ENCODE measurements at places on chromosomes 5 and 9.

- DNase-seq = peak; percentile 99
These were observed 21.1 kb upstream of the LVRN start for GRCh38 chr5:115941051-115941675.

DNA sequence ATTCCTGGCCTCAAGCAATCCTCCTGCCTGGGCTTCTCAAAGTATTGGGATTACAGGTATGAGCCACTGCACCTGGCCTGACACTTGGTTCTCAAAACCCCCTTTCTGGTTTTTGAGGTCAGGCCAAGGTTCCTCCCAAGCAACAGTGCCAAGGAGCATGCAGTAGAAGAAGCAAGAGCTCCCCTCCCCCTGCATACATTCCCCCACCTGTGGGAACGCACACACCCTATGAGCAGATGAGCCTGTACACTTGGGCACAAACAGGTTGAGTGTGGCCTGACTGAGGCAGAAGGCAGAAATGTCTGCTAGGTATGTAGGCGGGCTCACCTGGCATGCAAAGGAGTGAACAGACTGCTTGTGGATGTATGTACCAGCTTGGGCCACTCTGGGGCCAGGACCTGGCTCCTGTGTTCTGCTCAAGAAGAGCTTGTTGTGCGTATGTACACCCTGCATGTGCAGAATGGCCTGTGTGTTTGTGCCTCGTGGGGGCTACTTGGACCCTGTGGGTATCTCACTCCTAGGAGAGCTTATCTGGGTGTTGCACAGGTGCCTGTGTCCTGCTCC lies 1.7 kb downstream of the GPRIN1 start:
- no peak for DNase-seq

DNA sequence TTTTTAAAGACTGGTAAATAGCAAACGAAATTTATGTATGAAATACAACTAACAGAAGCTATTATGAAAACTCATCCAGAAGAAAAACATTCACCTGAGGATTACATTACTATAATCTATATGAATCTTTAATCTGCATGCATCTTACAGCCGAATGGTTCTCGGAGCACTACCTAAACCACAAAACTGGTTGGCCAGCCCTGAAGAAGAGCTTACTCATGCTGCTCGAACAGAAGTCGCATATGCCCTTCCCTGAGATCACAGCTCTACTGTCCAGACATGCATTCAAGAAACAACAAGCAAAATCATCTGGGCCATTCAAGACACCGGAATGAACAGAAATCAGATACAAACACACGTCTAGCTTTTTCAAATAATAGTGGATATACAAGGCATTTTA lies 931.0 kb upstream of the DMAC1 start:
- no peak for DNase-seq

GRCh38 chr5:37631939-37632338 lies 207.9 kb downstream of the GDNF start:
- no peak for DNase-seq

DNA sequence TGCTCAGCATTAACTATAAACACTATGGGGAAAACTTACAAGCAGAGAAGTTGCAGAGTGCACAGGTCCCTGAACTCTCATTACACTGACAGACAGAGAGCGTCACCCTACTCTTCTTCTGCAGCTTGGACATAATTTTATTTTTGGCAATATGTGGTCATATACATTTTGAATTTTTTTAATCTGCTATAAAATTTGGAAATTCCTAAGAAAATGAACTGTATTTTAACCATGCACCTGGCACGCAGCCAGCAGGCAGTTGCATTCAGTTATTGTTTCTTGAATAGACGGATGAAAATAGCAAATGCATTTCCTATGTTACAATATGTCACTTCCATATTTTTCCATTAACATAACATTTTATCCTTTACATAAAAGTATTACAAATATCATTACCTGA lies 100.2 kb downstream of the SLC25A46 start:
- DNase-seq = no peak

DNA sequence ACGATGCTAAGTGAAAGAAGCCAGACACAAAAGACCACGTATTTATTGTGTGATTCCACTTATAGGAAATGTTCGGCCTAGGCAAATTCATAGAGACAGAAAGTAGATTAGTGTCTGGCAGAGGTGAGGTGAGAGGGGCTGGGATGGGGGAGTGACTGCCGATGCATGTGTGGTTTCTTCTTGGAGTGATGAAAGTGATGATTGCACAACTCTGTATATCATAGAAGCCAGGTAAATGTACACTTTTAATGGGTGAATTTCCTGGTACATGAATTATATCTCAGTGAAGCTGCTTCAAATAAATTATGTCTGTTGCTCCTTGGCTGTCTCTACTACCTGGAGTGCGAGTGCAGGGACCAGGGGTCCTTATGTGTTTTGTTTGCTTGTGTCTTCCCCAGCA lies 76.2 kb upstream of the PTCH1 start:
- DNase-seq = no peak

DNA sequence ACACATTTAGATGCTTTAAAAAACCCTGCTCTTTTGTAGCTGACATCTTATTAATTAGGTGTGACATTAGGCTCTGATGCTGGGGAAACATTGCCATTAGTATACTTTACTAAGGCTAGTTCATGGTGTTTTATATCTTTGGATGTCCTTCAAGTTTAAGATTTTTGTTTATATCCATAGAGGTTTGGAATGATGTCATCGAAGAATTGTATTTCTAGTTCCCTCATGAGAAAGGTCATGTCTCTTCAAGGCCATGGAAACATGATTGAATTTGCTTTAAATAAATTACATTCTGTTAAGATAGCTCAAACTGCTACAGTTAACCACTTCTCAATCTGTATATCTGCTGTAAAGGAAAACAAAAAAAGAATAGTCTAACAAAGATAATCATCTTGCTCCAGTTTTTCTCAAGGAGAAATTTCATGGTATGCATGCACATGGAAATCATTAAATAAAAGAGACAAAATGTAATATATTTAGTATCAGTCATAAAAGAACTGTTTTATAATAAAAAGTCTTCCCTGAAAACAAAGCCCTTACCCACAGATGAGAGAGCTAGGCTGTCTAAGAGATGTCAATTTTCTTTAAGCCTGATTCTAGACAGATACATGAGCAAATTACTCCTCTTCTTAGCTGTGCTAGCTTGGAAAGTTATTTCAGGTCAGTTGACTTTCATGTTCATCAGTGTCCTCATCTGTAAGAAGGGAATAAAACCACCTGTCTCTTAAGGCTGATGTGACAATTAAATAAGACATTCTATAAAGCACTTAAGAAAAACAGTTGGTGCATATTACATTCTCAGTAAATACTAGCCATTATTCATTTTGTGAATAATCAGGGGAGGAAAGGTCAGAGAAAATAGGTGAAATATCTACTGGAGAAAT lies 25.0 kb upstream of the STARD4 start:
- DNase-seq = no peak

DNA sequence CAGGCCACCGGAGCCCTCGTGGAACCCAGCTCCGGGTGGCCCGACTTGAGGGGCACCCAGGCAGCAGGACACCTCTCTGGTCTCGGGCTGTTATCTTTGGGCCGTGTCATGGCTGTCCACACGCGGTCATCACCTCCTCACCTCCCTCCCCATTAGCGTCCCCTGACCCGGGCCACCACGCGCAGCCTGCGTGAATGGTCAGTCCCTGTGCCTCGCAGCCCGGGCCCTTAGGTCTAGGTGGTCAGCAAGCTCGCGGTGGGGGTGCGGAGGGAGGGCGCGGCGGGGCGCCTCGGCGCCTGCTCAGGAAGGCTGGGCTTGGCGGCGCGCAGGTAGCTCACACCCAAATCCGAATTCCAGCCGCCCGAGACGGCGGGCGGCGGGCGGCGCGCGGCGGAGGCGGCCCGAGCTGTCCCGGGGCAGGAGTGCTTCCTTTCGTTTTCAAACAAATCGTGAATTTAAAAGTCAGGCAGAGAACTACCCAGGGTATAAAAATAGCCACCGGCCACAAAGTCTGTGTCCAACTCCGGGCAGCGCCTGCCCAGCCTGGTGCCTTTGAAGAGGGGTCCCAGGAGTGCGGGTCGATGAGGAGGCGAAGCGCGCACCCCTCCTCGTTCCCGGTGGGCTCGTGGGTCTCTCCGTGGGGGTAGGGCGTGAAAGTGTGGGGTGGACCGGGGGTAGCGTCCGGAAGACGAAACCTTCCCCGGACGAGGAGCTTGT lies 1.0 kb upstream of the RXRA start:
- DNase-seq = peak; percentile 31

DNA sequence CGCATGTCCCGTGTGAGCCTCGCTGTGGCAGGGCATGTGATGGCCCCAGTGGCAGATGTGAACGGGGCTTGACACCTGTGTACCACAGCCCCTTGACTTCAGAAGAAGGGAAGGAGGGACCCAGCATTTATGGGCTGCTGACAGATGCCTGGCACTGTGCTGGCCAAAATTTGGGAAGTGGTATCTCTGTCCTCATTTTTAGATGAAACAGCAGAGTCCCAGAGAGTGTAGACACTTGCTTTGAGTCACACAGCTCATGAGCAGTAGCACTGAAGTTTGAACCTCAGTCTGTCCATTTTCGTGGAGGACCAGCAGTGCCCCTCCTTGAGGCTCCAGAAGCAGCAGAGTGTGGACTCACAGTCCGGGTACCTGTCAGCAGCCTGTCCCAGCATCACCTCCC lies 16.5 kb downstream of the NEK6 start:
- DNase-seq = no peak

DNA sequence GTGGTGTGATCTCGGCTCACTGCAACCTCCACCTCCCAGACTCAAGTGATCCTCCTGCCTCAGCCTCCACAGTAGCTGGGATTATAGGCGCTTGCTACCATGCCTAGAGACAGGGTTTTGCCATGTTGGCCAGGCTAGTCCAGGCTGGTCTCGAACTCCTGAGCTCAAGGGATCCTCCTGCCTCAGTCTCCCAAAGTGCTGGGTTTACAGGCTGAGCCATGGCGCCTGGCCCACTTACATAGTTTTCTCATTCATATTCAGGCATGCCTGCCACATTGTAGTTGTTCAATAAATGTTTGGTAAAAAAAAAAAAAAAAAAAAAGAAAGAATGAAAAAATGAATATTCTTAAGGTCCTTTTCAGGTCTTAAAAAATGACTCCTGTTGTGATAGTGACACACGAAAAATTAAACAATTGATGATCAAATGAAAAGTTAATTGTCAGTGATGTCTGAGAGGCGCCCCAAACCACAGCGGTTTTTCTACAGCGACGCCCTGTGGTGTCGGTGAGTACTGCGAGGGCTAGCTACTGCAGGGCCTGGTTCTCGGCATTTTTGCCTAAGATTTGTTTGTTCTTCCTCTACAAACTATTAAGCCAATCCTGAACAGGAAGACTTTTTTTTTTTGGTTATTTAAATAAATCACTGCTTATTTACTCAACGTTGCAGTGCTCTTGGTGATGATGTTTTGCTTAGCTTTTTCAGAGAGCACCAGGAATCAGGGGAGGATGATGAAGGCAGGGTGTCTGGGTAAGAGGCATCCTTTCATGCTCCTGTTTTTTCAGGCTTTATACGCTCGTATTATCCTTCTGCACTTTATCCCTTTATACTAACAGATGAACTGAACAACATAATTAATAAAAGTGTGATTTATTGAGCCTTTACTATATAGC lies 67.0 kb upstream of the DPYSL3 start:
- DNase-seq = peak; percentile 46

All from A172 (cell line).